OCI-LY7 (cell line): ENCODE measurements at places on chromosomes 5 and 9. TPM values are rescaled to one million over a fixed set of nuclear protein-coding genes. Genes with fewer than 3 reads are reported as not detected.

The CCDC192 gene
- not detected in 2 replicates for total RNA-seq

The ZNF618 gene
- not detected in 2 replicates for total RNA-seq

The OGN gene
- not detected in 2 replicates for total RNA-seq

The DUSP1 gene
- 4.5 and 5.3 TPM in 2 replicates for total RNA-seq

The CCDC183 gene
- 0.44 and 0.88 TPM in 2 replicates for total RNA-seq

- no peak for DNase-seq
These were observed 345.2 kb downstream of the GLIS3 start for GRCh38 chr9:3954331-3955304.

- DNase-seq: no peak
These were observed 1.8 kb downstream of the TRIM32 start for GRCh38 chr9:116688806-116689485.

DNA sequence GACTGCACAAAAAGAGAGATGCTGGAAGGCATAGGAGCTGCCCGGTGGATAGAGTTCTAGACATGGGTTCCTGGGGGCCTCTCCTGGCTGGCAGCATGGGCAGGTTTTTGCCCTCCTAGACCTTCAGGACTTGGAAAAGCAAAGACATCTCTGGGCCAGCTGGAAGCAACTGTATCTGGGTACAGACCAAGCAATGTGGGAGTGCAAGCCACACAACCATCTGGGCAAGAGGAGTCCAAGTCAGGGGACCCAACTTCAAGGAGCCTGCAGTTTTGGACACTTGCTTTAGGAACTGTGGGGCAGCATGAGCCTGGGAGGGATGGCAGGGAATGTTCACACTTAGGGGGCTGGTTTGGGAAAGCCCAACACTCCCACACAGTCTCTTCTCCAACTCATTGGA, 323.3 kb downstream of the GADD45G start:
- DNase-seq: no peak

DNA sequence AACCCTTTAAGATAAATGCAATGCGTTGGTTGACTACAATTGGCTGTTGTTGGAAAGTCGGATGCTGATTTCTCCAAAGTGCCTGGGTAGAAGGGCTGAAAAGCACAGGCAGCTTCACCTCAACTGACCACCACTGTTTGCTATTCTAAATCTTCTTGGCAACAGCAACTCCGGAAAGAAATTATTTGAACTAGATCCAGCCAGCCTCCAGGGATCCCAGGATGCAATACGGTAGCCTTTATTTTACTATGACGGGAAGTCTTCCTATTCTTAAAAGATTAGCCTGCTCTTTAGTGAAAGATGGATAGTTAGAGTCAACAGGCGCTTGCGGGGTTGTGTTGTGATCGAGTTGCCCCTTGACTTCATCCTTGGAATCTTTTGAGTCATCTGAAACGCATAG, 78.6 kb upstream of the KLF9 start:
- DNase-seq: no peak

- no peak for DNase-seq
These were observed 309.7 kb downstream of the NSG2 start for GRCh38 chr5:174355208-174355612.

DNA sequence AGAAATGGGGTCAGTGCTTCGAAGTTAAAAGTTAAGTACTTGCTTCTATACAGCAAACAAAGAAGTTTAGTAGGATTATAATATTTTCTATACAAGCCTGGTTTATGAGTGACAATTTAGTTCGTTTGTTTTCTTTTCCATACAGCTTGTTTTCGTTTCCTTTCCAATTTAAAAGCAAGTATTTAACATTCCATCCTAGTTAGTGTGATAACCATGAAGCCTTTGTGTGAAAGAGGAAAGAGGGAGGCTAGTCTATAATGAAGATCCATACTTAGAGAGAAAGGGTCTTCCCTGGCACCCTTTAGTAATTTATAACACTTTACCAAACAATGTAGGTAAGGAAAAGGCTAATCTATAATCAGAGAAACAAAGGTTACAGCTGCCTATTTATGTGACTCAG, 51.0 kb downstream of the SLC1A1 start:
- no peak for DNase-seq

DNA sequence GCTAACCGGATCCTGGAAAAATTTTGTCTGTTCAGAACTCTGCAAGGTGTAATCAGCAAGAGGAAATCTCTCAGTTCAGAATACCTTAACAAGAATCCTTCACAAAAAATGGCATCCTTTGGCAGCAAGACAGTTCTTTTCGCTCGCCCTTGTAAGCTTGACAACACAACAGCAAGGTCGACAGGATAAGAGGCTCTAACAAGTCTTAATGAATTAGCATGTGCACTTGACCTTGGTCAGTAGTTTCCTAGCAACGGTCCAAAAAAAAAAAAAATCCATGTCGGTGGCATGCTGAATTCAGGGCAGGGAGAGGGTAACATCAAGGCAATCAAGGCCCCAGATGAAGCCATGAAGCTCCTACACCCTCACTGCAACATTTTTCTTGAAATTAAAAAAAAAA, 172.8 kb downstream of the APBA1 start:
- DNase-seq: no peak
